ENCODE measurements at places on chromosomes 5 and 9. TPM values are rescaled to one million over a fixed set of nuclear protein-coding genes. Genes with fewer than 3 reads are reported as not detected.

DNA sequence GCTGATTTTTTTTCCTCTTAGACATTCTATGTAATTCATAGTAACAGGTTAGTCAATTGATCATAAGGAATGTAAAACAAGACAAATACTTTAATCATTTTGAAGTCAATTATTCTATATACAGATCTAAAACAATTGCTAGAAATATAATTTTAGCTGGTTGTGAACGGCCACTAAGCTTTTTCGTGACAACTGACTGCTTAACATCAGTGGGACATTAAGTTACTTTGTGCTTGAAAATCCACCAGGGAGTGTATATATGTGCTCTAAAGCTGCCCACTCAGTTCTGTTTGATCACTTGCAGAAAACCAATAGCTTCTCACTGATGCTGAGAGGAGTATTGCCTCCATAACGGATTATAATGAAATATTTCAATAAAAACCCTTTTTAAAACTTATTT, 370.2 kb upstream of the CCNH start:
- H3K4me3 ChIP-seq = no peak overlapping the region
- 0 out of 2 replicates have a peak, but pooled peaks cover 4% of the 10 kb centered on the region for H3K4me1 ChIP-seq
- H3K36me3 ChIP-seq = no peaks in the 10 kb centered on the region
- H3K27ac ChIP-seq = no peak overlapping the region
- no peaks in the 10 kb centered on the region for H3K27me3 ChIP-seq
- no peak for DNase-seq

DNA sequence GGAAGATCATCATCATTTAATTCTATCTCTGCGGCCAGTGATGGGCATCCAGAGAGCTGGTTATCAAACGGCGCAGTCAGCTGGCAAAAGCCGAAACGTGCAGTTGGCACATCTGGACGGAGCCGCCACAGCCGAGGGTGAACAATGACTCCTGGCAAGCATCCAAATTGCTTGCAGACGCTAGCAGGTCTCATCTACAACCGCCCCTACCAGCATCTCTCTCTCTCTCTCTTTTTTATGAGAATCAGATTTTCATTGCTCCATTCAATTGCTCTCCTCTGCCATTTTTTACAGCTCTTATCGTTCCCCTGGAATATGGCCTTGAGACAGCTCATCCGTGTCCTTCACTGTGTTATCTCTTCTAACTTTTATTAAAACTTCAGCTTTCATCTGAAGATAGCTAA, 165.2 kb downstream of the MAPKAP1 start:
- H3K4me1 ChIP-seq = peaks cover 42% of the 10 kb centered on the region
- no peaks in the 10 kb centered on the region for H3K36me3 ChIP-seq
- no peak overlapping the region for H3K27ac ChIP-seq
- no peaks in the 10 kb centered on the region for H3K27me3 ChIP-seq

DNA sequence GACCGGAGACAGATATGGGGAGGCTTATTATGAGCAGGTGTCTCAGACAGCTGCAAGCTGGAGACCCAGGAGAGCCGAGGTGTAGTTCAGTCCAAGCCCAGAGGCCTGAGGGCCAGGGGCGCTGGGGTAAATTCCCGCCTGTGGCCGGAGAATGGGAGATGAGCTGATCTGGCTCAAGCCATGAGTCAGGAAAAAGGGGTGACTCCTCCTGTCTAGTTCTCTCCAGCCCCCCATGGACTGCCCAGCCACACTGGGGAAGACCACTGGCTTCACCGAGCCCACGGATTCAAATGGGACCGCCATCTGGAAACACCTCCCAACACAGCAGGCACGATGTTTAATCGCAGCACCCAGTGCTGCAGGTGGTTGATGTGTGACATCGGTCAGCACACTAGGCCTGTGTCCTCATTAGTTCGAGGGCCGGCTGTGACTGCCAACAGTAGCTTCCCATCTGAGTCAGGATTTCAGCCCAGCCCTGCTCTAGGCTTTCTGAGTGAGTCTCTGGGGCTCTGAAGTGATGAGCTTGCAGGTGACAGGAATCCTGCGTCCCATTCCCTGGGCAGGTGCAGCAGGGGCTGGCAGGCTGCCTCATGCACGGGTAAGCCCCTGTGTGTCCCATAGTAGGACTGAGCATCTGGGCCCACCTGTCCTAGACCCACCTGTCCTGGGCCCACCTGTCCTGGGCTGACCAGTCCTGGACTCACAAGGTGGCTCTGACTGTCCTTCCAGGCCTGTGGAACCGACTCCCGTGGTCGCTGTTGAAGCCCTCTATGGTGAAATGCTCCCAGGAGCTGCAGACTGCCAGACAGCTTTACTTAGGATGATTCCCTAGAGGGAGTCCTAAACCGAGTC, 49.7 kb downstream of the AHRR start:
- DNase-seq = no peak
- H3K36me3 ChIP-seq = no peaks in the 10 kb centered on the region
- no peaks in the 10 kb centered on the region for H3K4me1 ChIP-seq
- no peaks in the 10 kb centered on the region for H3K27me3 ChIP-seq
- H3K27ac ChIP-seq = no peak overlapping the region
- no peak overlapping the region for H3K4me3 ChIP-seq

DNA sequence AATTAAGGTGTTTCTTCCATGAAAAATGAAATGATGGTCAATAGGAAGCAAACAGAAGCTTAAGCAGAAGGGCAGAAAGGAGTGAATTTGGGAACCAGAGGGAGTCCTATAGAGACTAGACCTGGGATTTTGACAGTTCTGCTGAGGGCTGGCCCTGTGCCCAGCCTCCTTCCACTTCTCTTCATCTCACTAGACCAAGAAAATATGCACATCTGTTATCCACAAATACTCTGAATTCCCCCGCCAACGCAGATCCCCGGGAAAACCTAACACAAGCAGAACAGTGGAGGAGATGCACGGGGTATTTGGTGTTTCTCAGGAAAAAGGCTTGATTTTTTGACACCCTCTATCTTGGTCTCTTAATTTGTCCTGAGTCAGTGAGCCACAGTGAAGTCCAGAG, 22.7 kb downstream of the GRIA1 start:
- H3K27ac ChIP-seq = no peak overlapping the region
- 0 out of 2 replicates have a peak, but pooled peaks cover 3% of the 10 kb centered on the region for H3K27me3 ChIP-seq
- no peak overlapping the region for H3K4me3 ChIP-seq
- no peak for DNase-seq
- H3K4me1 ChIP-seq = no peaks in the 10 kb centered on the region

- no peak overlapping the region for H3K4me3 ChIP-seq
- peaks cover 4% of the 10 kb centered on the region for H3K4me1 ChIP-seq
- H3K27me3 ChIP-seq = peaks cover 33% of the 10 kb centered on the region
- no peaks in the 10 kb centered on the region for H3K36me3 ChIP-seq
- DNase-seq = no peak
Measured at GRCh38 chr5:6950860-6951259, 237.6 kb downstream of the TENT4A start.

DNA sequence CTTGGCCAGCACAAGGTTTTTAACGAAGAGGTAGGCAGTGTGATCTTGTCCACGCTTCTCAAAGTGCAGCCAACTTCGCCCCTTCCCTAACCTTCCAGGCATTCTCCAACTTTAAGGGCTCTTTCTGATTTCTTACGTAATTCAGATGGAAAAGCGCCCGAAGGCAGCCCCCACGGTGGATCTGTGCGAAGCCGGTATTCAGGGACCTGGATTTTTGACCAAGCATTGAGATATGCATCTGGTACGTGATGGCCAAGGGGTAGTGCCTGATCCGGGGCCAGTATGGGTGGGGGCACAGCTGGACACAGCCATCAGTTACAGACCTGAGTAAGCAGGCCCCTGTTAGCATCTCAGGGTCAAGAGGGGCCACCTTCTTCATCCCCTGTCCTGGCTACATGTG, 80.0 kb downstream of the AMBP start:
- no peak overlapping the region for H3K27ac ChIP-seq
- no peaks in the 10 kb centered on the region for H3K36me3 ChIP-seq
- no peaks in the 10 kb centered on the region for H3K27me3 ChIP-seq
- no peak for DNase-seq
- H3K4me1 ChIP-seq = no peaks in the 10 kb centered on the region

DNA sequence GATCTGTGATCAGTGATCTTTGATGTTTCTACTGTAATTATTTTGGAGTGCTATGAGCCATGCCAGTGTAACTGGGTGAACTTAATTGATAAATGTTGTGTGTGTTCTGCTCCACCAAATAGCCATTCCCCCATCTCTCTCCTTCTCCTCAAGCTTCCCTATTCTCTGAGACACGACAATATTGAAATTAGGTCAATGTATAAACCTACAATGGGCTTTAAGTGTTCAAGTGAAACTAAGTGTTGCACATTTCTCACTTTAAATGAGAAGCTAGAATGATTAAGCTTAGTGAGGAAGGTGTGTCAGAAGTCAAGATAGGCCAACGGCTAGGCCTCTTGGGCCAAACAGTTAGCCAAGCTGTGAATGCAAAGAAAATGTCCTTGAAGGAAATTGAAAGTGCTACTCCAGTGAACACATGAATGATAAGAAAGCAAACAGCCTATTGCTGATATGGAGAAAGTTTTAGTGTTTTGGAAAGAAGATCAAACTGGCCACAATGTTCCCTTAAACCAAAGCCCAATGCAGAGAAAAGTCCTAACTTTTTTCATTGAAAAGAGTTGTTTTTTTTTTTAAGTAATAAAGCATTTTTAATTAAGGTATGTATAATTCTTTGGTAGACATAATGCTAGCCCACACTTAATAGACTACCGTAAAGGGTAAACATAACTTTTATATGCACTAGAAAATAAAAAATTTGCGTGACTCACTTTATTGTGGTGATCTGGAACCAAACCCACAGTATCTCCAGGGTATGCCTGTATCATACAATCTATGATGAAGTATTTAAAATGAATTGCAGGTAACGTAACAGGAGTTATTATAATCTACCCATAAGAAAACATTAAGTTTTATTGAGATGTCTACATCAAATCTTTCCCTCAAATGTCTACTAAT, 42.5 kb upstream of the ALDH1A1 start:
- H3K27me3 ChIP-seq = peaks cover 25% of the 10 kb centered on the region
- no peaks in the 10 kb centered on the region for H3K36me3 ChIP-seq
- no peaks in the 10 kb centered on the region for H3K4me1 ChIP-seq
- no peak overlapping the region for H3K27ac ChIP-seq
- no peak overlapping the region for H3K4me3 ChIP-seq

PHAX gene
- 40.3 TPM for total RNA-seq

TAF11L11 gene
- not detected for total RNA-seq

LCN2 gene
- 154 TPM for total RNA-seq

Measured in PC-3 (cell line).